ENCODE measurements at places on chromosomes 1 and 21. TPM values are rescaled to one million over a fixed set of nuclear protein-coding genes. Genes with fewer than 3 reads are reported as not detected.

DNA sequence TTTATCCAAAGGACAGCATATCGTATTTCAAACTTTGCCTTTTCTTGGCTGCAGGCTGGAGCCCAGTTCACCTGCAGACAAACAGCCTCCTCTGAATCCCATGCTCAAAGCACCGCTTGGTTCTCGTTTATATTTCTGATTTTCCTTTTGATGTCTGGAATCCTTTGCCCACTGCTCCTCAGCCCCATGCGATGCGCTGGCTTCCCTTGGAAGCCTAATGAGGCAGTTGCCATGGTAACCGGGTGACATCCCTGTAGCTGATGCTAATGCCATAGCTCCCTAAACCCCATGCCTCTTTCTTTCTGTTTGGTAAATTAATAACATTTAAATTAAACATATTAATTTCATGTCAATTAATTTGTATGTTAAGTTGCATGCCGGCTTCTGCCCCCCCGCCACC lies 327.1 kb downstream of the PRDM2 start:
- H3K4me1 ChIP-seq = no peaks in the 10 kb centered on the region
- H3K4me3 ChIP-seq = no peak overlapping the region
- no peak overlapping the region for H3K27ac ChIP-seq
- H3K36me3 ChIP-seq = no peaks in the 10 kb centered on the region
- H3K27me3 ChIP-seq = no peaks in the 10 kb centered on the region

- H3K4me3 ChIP-seq = no peak overlapping the region
- no peaks in the 10 kb centered on the region for H3K36me3 ChIP-seq
- DNase-seq = no peak
- H3K27me3 ChIP-seq = no peaks in the 10 kb centered on the region
- no peaks in the 10 kb centered on the region for H3K4me1 ChIP-seq
- no peak overlapping the region for H3K27ac ChIP-seq
These were observed 182.3 kb downstream of the BARHL2 start for GRCh38 chr1:90534663-90535295.

DNA sequence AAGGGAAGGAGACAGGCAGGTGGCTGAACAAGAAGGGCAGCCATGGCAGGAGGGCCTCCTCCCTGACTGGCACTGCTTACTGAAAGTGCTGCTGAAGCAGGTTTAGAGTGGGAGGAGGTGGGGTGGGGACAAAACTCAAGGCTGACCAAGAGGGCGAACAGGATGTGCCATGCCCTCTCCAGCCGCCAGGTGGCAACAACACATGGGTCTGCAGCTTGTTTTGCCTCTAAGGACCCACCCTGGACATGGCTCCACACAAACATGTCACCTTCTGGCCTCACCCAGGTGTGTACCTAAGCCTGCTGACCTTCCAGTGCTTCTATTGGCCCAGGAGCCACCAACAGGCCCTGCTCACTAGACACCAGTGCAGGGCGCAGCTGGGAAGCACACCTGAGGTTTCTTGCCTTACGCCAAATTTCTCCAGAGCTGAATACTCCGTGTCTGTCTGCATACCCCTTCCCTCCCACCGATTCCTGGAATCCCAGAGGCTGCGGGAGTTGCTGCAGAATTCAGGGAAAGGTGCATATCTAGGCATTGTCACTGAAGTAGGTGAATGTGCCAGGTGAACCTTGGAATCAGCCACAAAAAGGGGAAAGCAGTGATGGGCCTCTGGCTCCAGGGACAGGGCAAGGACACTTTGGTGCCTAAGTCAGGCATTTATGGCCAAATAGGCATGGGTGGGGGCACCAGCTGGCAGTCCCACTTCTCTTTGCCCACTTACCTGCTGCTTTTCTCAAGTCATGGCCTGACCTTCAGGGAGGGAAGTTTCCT lies 5.3 kb downstream of the PSRC1 start:
- H3K27me3 ChIP-seq = no peaks in the 10 kb centered on the region
- DNase-seq = peak; percentile 91
- H3K27ac ChIP-seq = no peak overlapping the region
- no peak overlapping the region for H3K4me3 ChIP-seq
- peaks cover 50% of the 10 kb centered on the region for H3K4me1 ChIP-seq

- H3K36me3 ChIP-seq = no peaks in the 10 kb centered on the region
- no peak overlapping the region for H3K27ac ChIP-seq
- H3K4me3 ChIP-seq = no peak overlapping the region
These were observed 10.4 kb upstream of the KLF17 start for GRCh38 chr1:44108241-44108640.

GPATCH2 gene
- total RNA-seq = 18.9 TPM

MYBPH gene
- total RNA-seq = 2.7 TPM

Measured in spleen (tissue), 13 donors.